ENCODE measurements at places on chromosomes 6 and 20.
A peak's percentile ranks its signal among the peaks of the same experiment; 100 is the strongest.

DNA sequence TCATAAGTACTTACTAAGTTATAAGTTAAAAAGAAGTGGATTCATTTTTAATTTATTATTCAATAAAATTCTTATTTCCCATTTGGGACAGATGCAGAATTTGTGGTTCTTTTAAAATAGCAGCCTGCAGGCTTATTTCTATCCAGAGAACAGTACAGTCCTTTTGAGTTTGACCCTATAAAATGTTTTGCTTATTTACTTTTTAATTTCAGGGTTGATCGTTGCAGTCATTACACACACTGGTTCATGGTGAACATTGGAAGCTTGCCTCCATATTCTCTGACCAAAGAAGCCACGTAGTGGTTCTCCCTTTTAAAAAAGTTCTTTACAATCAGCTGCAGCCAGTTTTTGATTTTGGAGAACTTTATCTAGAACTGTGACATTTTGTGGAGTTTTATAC, 122.9 kb upstream of the PDE7B start:
- DNase-seq = no peak

- DNase-seq = peak; percentile 32
Measured at GRCh38 chr6:148989585-148989984, 242.8 kb downstream of the UST start.

DNA sequence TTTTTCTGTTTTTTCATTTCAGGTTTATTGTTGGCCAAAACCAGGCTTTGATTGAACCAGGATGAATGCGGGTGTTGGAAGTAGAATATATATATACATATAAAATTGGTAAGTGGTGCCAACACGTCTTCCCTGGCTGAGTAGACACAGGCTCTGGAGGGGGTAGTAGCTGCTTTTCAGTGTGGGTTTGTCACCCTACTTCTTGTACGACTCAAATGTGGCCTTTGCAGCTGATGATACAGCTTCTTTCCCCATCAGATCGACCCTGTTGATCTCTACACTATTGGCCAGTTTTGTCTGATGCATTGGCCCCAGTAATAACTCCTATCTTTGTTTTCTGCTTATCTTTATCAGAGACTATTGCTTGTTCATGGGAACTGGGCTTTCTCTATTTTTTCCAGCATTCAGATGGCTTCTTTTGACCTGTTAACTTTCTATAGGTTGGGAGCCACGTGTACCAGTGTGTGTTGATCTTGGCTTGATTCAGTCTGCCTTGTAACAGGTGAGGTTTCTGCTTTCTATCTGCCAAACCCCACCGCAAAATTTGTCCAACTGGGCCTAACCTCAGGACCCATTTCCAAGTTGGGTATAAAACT, 2.7 kb upstream of the ZNFX1 start:
- peak; percentile 32 for DNase-seq

- DNase-seq = no peak
Measured at GRCh38 chr20:40323361-40323794, 365.7 kb downstream of the MAFB start.

DNA sequence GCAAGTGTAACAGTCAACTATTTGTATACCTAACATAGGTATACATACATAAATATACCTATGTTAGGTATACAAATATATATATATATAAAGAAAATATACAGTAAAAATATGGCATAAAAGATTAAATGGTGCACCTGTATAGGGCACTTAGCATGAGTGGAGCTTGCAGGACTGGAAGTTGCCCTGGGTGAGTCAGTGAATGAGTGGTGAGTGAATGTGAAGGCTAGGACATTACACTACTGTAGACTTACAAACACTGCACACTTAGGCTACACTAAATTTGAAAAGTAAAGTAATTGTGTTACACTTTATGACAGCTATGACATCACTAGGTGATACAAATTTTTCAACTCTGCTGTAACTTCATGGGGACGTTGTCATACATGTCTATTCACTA, 65.6 kb downstream of the CDC5L start:
- no peak for DNase-seq

- no peak for DNase-seq
Measured at GRCh38 chr6:165847407-165848085, 184.5 kb upstream of the PDE10A start.

- no peak for DNase-seq
Measured at GRCh38 chr20:295804-296203, 1.6 kb upstream of the ZCCHC3 start.

GRCh38 chr20:14947946-14948345, 610.5 kb upstream of the FLRT3 start:
- DNase-seq = no peak

GRCh38 chr20:3172126-3172932, 1.0 kb downstream of the LZTS3 start:
- peak; percentile 30 for DNase-seq

GRCh38 chr6:13229205-13230085, 98.9 kb downstream of the TBC1D7 start:
- DNase-seq = peak; percentile 69

GRCh38 chr20:46994341-46994740, 99.7 kb downstream of the EYA2 start:
- peak; percentile 50 for DNase-seq

DNA sequence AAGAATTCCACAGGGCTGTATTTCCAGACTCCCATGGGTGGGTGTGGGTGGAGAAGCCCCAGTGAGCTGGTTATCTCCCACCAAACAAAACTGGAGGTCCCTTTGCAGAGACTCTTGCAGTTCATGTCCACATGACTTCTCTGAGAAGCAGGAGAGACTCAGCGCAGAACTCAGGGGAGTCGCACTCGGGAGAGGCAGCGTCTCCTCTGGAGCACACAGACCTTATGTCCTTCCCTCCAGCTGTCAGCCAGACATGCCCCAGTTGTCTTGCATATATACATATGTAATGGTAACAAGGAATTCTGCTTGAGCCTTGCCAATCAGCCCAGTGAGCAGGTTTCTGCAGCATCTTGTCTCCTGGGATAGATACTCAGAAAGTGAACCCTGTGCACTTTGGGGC, 23.8 kb downstream of the MYT1 start:
- no peak for DNase-seq
